ENCODE measurements at places on chromosomes 7 and 10.

DNA sequence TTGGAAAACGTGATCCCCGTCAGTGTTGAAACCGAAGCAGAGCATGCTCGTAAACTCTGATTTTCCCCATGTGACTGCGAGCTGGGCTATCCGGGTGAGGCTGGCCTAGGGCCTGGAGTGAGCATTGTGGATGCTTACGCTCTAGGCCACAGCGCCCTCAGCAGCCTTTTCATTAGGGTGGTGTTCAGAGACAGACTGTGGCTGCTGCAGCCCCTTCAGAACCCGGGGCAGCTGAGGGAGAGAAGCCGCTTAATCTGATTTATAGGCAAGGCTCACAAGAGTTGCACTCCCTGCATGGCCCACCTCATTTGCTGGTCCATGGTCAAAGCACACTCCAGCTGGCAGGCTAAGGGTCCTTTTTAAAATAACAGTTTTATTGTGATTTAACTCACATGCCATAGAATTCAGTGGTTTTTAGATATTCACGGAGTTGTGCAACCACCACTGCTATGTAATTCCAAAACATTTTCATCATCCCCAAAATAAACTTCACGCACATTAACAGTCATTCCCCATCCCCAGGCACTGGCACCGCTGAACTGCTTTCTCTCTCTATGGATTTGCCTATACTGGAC is 72.5 kb downstream of the SYPL1 start:
- no peak for DNase-seq

- DNase-seq = no peak
Observed at GRCh38 chr10:59073456-59074053, 102.9 kb upstream of the PHYHIPL start.

DNA sequence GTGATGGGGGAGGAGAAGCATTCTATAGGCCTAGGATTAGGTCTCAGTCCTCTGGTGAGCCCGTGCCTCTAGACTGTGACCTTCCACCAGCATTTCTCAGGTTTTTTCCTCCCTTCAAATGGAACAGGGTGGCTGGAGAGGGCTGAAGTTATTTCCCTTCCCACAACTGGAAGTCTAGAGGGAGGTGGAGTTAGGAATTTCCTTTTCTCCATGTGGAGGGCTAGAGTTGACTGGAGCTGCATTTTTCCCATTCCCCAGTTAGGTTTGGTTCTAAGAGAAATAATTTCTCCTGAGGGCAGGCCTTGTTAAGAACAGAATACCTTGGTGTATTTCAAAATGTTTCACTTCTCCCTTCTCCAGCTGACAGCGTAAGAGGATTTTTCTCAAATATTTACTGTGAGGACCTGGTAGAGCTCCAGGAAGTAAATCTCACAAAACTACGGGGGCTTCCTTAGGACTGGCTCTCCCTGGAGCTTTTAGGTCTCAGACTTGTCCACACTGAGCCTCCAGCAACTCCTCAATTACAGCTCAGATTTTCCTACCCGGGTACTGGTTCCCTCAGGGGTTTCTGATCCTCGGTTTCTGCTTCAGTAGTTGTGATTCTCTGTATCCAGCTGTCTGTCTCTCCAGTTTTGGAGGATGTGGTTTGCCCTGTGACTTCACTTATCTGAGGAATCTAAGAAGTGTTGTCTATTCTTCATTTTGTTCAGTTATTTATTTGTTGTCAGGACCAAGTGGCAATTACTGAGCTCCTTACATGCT is 6.0 kb upstream of the REEP3 start:
- no peak for DNase-seq

GRCh38 chr7:2725178-2726105 is 37.4 kb downstream of the AMZ1 start:
- DNase-seq = no peak

DNA sequence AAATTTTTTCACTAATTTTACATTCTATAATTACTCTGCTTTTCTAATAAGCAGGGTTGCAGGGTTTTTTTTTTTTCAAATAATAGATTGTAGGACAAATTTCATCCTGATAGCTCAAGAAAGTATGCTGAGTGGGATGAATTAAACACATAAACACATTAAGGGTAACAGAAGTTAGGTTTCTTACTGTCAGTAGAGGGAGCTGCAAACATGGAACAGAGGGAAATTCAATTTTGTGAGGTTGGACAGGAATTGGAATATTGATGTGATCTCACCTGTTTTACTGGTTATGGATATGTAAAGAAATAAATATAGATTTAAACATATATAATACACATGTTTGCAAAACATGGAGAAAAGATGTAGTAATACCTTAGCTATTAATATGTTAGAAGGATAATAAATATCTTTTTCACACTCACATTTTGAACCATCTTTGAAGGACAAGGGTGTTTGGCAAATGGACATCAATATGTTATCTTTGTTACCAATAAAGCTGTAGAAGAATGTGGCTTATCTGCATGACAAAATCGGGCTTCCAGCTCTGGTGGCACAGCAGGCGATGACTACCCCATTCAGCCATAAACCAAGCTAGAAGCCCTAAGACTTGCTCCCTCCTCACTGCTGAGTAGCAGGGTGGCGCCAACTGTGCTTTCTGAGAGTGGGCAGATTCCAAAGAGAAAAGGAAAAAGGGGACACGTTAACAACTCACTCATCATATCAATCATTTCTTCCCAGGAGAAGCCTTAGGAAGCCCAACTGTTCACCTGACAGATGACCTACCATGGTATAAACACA is 1257.4 kb downstream of the GATA3 start:
- DNase-seq = peak; percentile 4

All from RWPE1 (cell line).